ENCODE measurements at places on chromosomes 3 and 15.

DNA sequence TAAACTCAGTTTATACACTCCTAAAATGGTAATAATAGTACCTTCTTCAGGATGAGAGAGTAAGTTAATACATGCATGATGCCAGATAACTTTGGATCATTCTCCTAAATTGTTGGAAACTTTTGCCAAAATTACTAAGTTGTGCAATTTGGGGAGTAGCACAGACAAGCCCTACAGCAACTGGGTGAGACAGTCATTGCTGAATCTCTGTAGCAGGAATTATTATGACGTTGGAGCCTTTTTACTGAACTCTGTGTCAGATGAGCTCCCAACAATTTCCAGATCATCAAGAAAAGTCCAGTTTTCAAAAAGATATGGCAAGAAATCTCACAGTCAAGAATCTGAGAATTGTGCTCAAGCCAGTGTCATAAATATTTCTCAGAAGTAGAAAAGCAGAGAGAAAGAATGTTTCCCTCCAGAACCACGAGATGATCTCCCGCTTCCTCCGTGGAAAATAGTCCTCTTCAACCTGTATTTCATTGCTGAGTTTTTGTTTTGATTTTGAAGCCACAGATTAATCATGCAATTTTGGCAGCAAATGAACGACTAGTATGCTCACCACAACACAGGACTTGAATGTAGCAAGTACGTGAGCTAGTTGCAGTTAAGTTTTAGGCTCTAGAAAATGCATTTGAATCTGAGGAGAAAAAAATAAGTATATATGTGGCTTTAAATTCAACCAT, 485.4 kb downstream of the CNTN6 start:
- DNase-seq: no peak

GRCh38 chr15:86647810-86648440, 568.3 kb downstream of the AGBL1 start:
- DNase-seq: no peak

GRCh38 chr3:72102112-72102616, 317.2 kb upstream of the PROK2 start:
- peak; percentile 79 for DNase-seq

DNA sequence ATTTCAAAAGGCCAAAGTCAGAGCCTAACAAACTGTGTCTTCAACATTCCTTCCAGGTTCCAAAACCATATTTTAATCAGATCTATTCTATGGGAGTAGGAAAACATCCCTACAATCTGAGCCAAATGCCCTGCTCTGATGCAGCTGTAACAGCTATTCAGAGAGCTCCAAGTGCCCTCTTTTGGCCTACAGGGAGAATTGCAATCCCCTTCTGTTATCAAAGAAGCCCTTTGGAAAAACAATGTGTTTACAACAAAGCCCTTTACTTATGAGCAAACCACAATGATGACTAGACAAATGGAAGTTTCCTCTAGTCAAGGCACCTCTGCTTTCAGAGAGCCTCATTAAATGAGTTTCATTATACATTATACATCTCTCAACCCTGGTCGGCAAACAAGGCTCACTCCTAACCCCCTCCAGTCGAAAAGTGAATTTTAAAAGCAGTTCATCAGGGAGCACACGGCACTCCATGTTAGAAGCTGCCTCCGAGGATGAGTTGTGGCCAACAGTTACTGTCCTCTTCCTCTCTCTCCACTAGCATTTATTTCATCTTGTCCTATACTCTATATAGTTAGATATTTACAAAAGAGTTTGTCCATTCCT, 42.6 kb upstream of the TMCO5A start:
- DNase-seq: peak; percentile 14

GRCh38 chr15:57150066-57150865, 226.0 kb upstream of the CGNL1 start:
- DNase-seq: no peak

DNA sequence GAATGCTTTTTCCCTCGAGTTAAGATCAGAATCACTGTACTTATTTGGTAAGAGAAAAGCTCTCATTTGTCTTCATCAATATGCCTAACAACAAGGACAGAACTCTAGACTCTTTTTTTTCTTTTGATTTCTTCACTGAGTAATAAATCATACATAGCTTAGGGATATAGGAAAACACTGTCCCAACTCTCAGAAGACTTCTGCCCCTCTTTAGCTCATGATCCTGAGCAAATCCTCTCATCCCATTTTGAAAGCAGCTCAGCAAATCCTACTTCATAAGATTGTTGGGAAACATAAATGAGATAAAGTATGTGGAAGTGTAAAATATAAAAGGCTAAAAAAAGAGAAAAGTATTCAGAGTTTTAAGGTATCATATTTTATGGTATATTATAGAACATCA, 141.7 kb downstream of the ATP8B4 start:
- DNase-seq: no peak

DNA sequence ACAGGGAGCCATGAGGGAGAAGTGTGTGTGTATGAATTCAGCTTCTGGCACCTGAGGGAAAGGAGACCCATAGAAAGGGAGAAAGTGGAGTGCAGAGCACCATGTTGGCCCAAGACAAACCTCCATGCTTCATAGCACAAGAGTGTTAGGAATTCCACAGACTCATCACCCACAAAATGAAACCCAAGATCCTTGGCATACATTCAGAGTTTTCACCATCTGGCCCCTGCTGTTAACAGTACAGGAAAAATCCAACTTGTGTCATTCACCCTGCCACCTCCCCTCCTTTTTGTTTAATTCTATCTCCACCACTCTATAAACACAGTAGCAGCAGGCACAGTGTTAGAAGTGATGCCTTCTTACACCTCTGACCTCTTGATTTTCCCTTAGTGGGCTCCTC, 60.0 kb upstream of the MNS1 start:
- no peak for DNase-seq

DNA sequence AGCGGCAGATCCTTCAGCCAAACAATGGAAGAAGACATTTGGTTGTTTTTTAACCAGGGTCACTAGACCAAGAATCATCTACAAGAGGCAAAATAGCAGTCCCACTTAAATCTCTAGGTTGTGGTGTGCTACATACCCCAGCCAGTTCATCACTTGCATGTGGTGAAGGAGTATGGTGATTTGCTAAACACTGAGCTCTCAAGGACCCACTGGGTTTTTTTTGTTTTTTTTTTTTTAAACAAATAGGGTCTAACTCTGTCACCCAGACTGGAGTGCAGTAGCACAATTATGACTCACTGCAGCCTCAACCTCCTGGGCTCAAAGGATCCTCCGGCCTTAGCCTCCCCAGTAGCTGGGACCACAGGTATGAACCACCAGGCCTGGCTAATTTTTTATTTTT, 508.0 kb downstream of the FOXP1 start:
- no peak for DNase-seq

- DNase-seq: no peak
Observed at GRCh38 chr3:53624061-53624857, 129.8 kb downstream of the CACNA1D start.

- DNase-seq: no peak
Observed at GRCh38 chr3:8638994-8639658, 5.5 kb downstream of the SSUH2 start.

GRCh38 chr15:60939389-60939788, 289.7 kb downstream of the RORA start:
- DNase-seq: no peak

- no peak for DNase-seq
Observed at GRCh38 chr3:117754058-117754457, 1044.5 kb downstream of the TUSC7 start.

Measured in germinal center (tissue), 1 donor.